Spinal cord (tissue), 10 donors: ENCODE measurements at places on chromosomes 11 and 22. TPM values are rescaled to one million over a fixed set of nuclear protein-coding genes. Genes with fewer than 3 reads are reported as not detected.

GRCh38 chr11:2459796-2460531 is 15.2 kb downstream of the KCNQ1 start:
- no peak for DNase-seq
- no peaks in the 10 kb centered on the region for H3K4me1 ChIP-seq
- peaks cover 2% of the 10 kb centered on the region for H3K36me3 ChIP-seq
- no peak overlapping the region for H3K4me3 ChIP-seq
- no peaks in the 10 kb centered on the region for H3K27me3 ChIP-seq

- no peak overlapping the region for H3K27ac ChIP-seq
- H3K36me3 ChIP-seq = peaks cover 78% of the 10 kb centered on the region
Measured at GRCh38 chr22:17796695-17797094, 22.4 kb upstream of the BID start.

DNA sequence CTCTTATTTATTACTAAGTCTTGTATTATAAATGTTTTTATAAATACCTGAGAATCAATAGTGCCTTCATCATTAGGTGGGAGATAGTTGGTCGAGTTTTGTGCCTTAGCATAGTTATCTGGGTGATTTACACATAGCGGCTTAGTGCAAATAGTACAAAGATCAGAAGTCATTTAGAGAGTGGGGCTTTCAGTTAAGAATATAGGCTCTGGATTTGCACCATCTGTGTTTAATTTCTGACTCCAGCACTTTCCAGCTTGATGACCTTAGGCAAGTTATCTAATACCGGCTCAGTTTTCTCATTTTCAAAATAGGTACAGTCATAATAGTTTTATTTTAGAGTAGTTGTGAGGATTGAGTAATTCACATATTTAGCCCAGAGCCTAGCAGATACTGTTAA is 26.4 kb downstream of the PDE3B start:
- no peak for DNase-seq
- no peak overlapping the region for H3K27ac ChIP-seq
- no peak overlapping the region for H3K4me3 ChIP-seq
- H3K36me3 ChIP-seq = no peaks in the 10 kb centered on the region
- no peaks in the 10 kb centered on the region for H3K4me1 ChIP-seq
- no peaks in the 10 kb centered on the region for H3K27me3 ChIP-seq

DNA sequence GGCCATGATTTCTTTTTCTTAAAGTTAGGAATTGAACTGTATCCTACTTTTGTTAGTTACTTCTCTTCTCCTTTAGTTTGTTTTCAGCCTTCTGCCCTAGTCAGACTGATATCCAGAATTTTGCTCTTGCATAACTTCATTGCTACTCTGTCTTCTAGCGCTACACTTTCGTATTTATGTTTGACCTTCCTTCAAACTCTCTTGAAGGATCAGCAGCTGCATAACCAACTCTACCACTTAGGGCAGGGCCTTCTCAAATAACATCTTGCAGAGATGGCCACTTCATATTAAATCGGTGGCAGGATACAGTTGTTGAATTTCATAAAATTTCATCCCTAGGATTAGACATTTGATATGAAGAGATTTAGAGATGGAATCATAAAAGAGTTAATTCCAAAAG is 43.9 kb downstream of the KDM2A start:
- H3K27me3 ChIP-seq = no peaks in the 10 kb centered on the region
- no peaks in the 10 kb centered on the region for H3K36me3 ChIP-seq
- H3K4me1 ChIP-seq = no peaks in the 10 kb centered on the region
- H3K4me3 ChIP-seq = no peak overlapping the region
- DNase-seq = no peak

DNA sequence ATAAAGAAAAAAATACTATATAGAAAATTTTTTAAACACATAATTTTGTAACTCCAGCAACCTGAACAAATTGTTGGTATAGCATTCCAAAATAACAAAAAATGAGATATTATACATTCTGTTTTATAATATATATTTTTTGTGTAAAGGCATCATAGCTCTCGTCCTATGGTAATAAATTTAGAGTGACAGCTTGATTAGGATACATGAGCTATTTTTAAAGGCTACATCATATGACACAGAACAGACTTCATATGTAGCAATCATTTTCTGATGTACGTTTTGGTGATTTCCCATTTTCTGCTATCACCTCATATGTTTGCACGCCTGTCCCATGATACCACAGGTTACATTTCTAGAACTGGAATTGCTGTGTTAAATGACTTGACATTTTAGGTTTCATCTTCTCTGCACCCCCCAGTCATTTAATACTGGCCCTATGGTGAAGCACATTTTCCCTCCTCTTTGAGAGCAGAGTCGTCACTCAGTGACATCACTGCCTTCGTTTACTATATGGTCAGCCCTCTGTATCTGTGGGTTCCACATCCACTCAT is 19.5 kb downstream of the PC start:
- DNase-seq = no peak
- H3K4me3 ChIP-seq = no peak overlapping the region
- H3K36me3 ChIP-seq = peaks cover 6% of the 10 kb centered on the region
- H3K27ac ChIP-seq = no peak overlapping the region
- no peaks in the 10 kb centered on the region for H3K27me3 ChIP-seq

DNA sequence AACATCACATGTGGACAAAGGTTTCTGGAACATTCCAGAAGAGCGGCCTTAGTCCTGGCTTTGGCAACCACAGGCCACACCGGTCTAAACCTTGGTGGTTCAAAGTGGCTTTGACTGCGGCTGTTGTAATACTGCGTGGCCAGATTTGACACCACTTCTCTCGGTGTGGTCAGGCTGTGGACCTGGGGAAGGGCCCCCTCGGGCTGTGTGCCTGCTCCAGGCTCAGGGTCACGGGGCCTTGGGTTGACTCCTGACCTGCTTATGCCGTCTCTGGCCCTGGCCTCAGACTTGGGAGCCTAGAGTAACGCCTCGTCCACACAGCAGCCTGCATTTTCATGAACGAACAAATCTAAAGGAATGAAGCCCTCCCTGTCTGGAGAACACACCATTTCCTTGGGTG is 118.0 kb downstream of the PHF21B start:
- H3K27me3 ChIP-seq = no peaks in the 10 kb centered on the region
- H3K27ac ChIP-seq = no peak overlapping the region
- peaks cover 75% of the 10 kb centered on the region for H3K36me3 ChIP-seq

DNA sequence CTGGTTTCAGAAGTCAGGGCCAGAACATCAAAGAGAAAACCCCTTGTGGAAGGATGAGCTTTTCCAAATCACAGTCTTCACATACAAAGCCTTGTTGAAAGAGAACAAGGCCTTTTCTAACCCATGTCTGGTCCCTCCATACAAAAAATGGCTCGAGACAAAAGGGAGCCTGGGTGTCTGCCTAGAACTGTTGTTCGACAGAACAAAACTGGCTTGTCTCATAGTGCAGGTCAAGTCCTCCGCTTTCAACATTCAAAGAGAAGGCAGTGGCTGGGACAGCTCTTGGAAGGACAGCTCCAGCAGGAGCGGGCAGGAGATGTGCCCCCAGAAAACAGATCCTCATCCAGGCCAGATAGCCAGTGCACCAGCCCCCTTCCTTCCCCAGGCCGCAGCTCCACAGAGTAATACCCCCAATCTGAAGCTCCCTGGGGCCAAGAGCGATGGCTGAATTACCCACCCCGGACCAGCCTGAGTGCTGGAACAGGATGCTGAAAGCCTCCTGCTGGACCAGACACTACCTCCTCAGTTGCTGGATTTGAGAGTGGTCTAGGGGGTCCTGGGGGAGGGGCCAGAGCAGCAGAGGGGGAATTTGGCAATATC is 27.6 kb downstream of the USH1C start:
- H3K27me3 ChIP-seq = no peaks in the 10 kb centered on the region
- no peak overlapping the region for H3K27ac ChIP-seq
- no peak overlapping the region for H3K4me3 ChIP-seq
- DNase-seq = no peak

- no peaks in the 10 kb centered on the region for H3K4me1 ChIP-seq
- H3K36me3 ChIP-seq = peaks cover 91% of the 10 kb centered on the region
- no peak overlapping the region for H3K27ac ChIP-seq
- no peak for DNase-seq
- no peaks in the 10 kb centered on the region for H3K27me3 ChIP-seq
Measured at GRCh38 chr22:46286006-46286405, 10.7 kb upstream of the GTSE1 start.

- no peak overlapping the region for H3K27ac ChIP-seq
- no peaks in the 10 kb centered on the region for H3K27me3 ChIP-seq
- H3K4me3 ChIP-seq = no peak overlapping the region
Measured at GRCh38 chr11:83819931-83820549, 533.9 kb upstream of the CCDC90B start.

- H3K4me3 ChIP-seq = no peak overlapping the region
- no peaks in the 10 kb centered on the region for H3K4me1 ChIP-seq
- no peak overlapping the region for H3K27ac ChIP-seq
- DNase-seq = no peak
- peaks cover 21% of the 10 kb centered on the region for H3K36me3 ChIP-seq
Measured at GRCh38 chr11:73971175-73971719, 11.4 kb downstream of the UCP2 start.

BDNF gene
- 2.7 TPM for total RNA-seq

KCNC1 gene
- 19.3 TPM for total RNA-seq

MRGPRX3 gene
- total RNA-seq = not detected

BUD13 gene
- total RNA-seq = 22.3 TPM

OR8G1 gene
- not detected for total RNA-seq
